ENCODE measurements at places on chromosomes 11 and 22.

DNA sequence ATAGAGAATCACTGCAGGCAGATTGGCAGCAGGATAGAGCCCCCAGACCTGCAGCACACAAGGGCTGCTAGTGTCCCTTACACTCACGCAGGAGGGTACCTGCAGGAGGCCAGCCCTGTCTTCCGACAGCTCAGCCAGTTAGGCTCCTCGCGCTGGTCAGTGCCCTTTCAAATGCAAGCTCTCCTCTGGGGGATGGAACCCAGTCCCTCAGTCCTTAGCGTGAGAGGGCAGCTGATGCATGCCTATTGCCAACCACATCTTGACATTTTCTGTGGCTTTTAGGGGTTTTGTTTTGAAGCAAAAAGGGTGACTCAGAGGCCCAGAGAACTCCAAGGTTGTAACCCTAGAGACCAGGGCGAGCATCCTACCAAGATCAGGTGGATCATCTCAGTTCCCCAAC, 40.0 kb downstream of the WNT11 start:
- peak; percentile 58 for DNase-seq

DNA sequence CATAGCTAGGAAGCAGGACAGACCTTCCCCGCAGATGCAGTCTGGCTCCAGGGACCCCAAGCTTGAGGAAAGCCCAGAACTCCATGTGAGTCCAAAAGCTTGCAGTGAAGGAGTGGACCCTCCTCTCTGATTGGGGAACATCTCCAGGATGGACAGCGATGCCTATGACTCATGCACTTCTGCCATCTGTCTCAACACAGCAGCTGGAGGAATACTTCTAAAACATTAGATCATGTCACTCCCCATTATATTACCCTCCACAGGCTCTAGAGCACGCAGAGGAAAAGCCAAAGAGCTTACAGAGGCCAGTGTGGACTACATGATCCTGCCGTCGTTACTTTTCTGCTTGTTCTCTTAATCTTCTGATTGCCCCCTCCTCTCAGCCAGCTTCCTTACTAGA, 605.7 kb downstream of the INSC start:
- DNase-seq: no peak

- DNase-seq: no peak
These were observed 4.7 kb upstream of the NXPE2 start for GRCh38 chr11:114673661-114674060.

DNA sequence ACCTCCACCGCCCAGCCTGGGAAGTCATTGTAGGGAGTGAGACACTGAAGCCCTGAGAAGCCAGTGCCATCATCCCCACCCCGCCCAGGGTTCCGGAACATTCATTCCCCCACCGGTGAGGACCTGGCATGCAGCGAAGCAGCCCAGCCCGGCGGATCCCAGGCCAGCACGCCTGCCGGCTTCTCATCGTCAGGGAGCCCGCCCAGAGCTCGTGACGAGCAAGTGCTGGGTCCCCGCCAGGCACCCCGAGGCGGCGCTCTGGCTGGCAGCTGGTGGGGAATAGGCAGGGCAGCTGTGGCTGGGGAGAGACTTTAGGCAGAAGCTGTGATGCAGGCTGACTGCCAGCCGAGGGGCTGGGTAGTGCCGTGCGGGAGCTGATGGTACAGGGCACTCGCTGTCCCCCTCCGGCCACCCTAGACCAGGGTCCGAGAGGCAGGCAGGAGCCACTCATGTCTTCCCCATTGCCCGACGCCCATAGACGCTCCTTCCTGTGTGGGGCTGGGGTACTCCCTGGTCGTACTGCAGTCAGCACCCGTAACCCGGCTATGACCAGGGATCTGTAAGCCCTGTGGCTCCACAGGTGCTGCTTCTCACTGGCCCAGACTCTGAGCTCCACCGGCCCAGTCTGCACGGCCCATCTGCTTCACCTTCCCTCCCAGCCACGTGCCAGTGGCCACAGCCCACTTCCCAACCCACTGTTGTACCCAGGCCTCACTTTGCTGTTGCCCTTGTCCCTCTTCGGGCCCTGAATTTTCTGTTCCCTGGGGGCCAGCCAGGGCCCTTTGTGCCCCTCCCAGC, 24.5 kb upstream of the CABP7 start:
- no peak for DNase-seq

DNA sequence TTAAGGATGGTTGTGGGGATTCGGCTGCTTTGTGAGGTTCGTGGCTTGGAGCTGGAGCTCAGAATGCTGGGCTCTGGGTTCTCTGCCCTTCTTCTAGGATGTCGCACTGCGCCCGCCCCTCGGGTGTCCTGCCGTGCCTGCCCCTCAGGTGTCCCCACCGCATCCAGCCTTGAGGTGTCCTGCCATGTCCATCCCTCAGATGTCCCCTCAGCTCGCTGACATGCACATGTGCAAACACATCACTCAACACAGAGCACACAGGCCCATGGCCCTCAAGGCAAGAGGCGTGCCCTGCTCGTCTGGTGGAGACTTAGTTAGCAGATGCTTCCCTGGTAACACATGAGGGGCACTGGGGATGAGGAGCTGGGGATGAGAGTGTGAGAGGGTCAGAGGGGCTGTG, 359.3 kb downstream of the TBC1D22A start:
- DNase-seq: no peak

- DNase-seq: no peak
These were observed 1425.8 kb downstream of the TBC1D22A start for GRCh38 chr22:48188231-48188721.

Data from stimulated activated naive CD8-positive, alpha-beta T cell treated with anti-CD3 and anti-CD28 coated beads, Interleukin-15, amount 100 ng/mL, for 72 hours (primary cell).